IMR-90 (cell line): ENCODE measurements at places on chromosomes 2 and 18. TPM values are rescaled to one million over a fixed set of nuclear protein-coding genes. Genes with fewer than 3 reads are reported as not detected.
A peak's percentile ranks its signal among the peaks of the same experiment; 100 is the strongest.

DNA sequence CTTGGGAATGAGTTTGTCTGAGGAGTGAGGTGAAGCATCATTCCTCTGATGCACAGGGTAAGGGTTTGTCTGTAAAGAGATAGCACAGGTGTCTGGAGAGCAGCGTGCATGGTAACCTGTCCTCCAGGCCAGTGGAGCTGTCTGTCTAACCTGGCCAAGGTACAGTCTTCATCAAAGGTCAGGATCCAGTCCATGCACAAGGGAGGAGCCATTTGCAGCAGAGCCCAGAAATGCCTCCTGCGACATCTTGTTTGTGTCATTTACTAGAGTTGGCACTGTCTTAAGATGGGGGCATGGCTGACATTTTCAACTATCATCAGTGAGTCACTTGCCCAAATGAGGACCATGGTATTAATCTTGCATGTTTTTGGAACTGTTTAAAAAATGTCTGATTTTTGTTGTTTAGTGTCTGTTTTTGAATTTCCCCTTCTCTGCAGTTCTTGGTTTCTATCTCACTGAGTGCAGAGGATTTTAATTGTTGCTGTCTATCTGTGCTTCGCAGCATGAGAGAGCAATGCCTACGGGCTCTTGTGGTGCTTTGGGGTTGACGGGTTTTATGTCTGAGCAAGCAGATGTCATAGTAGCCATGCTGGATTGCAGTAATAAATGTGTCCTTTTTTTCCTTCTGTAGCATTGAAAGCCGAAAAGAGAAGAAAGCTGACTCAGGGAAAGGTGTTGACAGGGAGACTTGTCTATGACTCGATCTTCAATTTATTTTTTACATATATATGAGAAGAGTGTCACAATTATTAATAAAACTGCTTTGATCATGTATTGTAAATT, 91.3 kb downstream of the DPP4 start:
- no peak overlapping the region for H3K27ac ChIP-seq
- no peak overlapping the region for H3K4me3 ChIP-seq
- H3K36me3 ChIP-seq = no peaks in the 10 kb centered on the region
- peaks cover 5% of the 10 kb centered on the region for H3K4me1 ChIP-seq
- no peak for DNase-seq

GRCh38 chr2:155722290-155722689, 610.2 kb downstream of the NR4A2 start:
- H3K36me3 ChIP-seq = no peaks in the 10 kb centered on the region
- DNase-seq = no peak
- H3K27ac ChIP-seq = no peak overlapping the region
- H3K27me3 ChIP-seq = no peaks in the 10 kb centered on the region

DNA sequence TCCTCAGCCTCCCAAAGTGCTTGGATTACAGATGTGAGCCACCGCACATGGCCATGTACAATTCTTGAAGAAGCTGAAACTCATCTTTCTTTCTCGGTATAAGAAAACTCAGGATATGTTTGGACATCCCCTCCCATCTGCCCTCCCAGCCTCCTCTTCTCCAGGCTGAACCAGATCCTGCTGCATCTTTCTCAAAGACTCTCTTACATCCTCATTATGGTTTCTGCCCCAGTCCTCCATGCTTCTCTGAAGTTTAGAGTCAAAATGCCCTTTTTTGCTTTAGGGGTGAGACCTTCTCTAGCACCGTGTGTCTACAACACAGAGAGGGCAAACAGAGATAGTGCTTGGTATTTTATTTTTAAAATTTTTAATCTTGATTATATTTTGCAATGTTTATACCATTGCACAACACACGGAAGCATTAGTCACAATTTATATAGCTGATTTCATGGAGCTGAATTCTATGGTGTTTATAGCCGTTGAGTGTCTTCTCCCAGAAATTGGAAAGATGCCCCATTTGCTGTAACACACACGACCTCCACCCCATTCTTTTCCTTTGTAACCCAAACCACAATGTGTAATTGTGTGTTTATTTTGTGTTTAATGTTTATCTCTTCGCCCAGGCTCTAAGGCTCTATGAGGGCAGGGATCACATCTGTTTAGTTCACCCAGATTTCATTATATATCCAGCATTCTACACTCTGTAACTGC, 206.0 kb upstream of the TNP1 start:
- no peaks in the 10 kb centered on the region for H3K27me3 ChIP-seq
- no peaks in the 10 kb centered on the region for H3K36me3 ChIP-seq
- DNase-seq = peak; percentile 98
- no peak overlapping the region for H3K4me3 ChIP-seq

The SLC8A1 gene
- total RNA-seq = 57.0 and 86.1 TPM in 2 replicates

GRCh38 chr2:99793022-99793421, 303.2 kb upstream of the REV1 start:
- H3K36me3 ChIP-seq = peaks cover 3% of the 10 kb centered on the region
- no peak overlapping the region for H3K4me3 ChIP-seq
- no peaks in the 10 kb centered on the region for H3K27me3 ChIP-seq
- no peak overlapping the region for H3K27ac ChIP-seq
- peaks cover 11% of the 10 kb centered on the region for H3K4me1 ChIP-seq

GRCh38 chr18:56322406-56322805, 316.0 kb downstream of the TXNL1 start:
- H3K4me1 ChIP-seq = peaks cover 7% of the 10 kb centered on the region
- H3K36me3 ChIP-seq = no peaks in the 10 kb centered on the region
- H3K27me3 ChIP-seq = no peaks in the 10 kb centered on the region; the same call in 1 of the 2 replicates
- DNase-seq = no peak
- no peak overlapping the region for H3K27ac ChIP-seq

The SLC35F6 gene
- 25.6 and 30.6 TPM in 2 replicates for total RNA-seq

- DNase-seq = no peak
- peaks cover 2% of the 10 kb centered on the region; the same call in 1 of the 2 replicates for H3K27me3 ChIP-seq
- no peak overlapping the region for H3K27ac ChIP-seq
These were observed 4.1 kb downstream of the PDCD1 start for GRCh38 chr2:241854342-241855244.

- peaks cover 31% of the 10 kb centered on the region for H3K4me1 ChIP-seq
- no peak overlapping the region for H3K4me3 ChIP-seq
These were observed 45.7 kb downstream of the ITGB1BP1 start for GRCh38 chr2:9377461-9378097.

- H3K27me3 ChIP-seq = peaks cover 4% of the 10 kb centered on the region
- no peak overlapping the region for H3K27ac ChIP-seq
- DNase-seq = peak; percentile 26
- no peak overlapping the region for H3K4me3 ChIP-seq
These were observed 48.1 kb upstream of the TBC1D8 start for GRCh38 chr2:101199251-101199791.
